Esophagus squamous epithelium (tissue), 5 donors: ENCODE measurements at places on chromosomes 5 and 9.

- DNase-seq, result no peak
These were observed 7.7 kb downstream of the MFAP3 start for GRCh38 chr5:154046486-154046885.

GRCh38 chr5:36631620-36632362 is 25.4 kb downstream of the SLC1A3 start:
- no peak for DNase-seq

- no peak for DNase-seq
These were observed 478.5 kb downstream of the PTPRD start for GRCh38 chr9:10134266-10134665.

GRCh38 chr5:135095052-135095715 is 61.2 kb upstream of the PITX1 start:
- no peak for DNase-seq

DNA sequence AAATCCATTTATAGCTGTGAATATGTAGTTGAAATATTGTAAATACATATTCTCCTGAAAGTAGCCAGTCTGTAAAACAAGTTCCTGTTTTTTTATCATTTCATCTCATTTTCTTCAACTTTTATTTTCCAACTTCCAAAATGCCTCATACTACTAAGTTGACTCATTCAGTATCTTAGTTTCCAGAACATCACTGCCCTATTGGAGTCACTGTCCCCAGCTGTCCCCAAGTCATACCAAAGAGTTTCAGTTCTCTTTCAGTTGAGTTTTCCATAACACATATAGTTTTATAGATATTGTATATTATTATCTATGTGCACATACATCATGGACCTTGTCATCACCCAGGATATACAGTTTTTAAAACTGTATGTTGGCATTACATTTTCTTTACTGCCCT is 261.7 kb downstream of the CDH12 start:
- DNase-seq, result no peak

DNA sequence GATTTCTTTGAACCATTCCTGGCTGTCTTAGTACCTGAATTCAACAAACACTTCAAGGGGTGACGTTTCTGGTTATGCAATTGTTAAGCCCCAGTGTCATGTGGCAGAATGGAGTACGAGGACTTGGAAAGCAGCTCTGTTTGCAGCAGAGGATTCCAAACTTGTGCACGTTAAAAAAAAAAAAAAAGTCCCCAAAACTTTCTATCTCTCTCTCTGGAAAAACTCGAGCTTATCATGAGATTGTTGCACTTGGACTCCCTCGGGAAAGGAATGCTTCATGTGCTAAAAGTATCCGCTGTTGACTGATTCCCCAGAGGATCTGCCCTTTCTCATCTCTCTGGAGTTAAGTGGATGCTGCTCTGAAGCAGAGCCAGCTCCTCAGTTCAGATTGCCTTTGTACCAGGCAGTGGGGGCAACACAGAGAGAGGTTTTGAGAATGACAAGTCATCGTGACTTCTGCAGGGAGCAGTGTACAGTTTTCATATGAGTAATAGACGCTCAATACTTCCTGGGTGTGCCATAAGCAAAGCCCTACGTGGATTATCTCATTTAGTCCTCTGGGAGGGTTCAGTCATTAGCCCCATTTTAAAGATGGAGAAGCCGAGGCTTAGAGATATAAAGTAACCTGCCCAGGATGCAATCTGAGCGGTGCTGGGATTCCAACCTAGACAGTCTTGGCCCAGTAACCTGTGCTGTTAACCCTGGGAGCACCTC is 28.1 kb downstream of the TMOD1 start:
- no peak for DNase-seq

DNA sequence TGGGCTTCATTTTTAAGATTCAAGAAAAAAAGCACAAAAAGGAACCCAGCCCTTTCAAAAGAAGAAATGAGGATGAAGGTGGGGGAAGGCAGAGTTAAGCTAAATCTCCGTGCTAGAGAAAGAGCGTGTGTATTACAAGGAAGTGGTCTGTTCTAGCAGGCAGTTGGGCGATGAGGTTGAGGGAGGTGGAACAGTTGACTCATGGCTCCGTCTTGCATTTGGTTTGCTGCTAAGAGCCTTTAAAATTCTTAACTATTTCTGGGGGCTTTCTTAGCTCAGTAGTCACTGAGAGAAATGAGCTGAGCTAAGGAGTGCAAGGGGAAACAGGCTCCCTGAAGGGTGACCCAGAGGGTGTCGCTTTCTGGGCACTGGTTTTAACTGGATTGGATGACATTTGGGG is 117.4 kb downstream of the GCNT1 start:
- DNase-seq, result no peak

DNA sequence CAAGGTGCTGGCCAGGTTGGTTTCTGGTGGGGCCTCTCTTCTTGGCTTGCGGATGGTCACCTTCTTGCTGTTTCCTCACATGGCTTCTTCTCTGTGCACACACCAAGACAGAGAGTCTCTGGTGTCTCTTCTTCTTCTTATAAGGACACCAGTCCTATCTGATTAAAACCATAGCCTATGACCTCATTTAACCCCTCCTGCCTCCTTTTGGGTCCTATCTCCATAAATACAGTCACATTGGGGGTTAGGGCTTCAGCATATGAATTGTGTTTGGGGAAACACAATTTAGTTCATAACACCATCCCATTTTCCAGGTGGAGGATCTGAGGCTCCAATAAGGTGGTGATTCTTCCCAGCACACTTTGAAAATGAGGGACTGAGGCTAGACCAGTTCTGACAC is 80.4 kb downstream of the SPRY4 start:
- no peak for DNase-seq

- no peak for DNase-seq
These were observed 396.9 kb downstream of the ENC1 start for GRCh38 chr5:74243634-74244033.

- no peak for DNase-seq
These were observed 148.8 kb downstream of the DCP2 start for GRCh38 chr5:113125371-113125770.

- DNase-seq, result no peak
These were observed at the start of gene ZNF608 for GRCh38 chr5:124745928-124746915. ZNF608 (minus strand) TSS chr5:124746639; CDS start chr5:124744989, 1,650 bp downstream.

DNA sequence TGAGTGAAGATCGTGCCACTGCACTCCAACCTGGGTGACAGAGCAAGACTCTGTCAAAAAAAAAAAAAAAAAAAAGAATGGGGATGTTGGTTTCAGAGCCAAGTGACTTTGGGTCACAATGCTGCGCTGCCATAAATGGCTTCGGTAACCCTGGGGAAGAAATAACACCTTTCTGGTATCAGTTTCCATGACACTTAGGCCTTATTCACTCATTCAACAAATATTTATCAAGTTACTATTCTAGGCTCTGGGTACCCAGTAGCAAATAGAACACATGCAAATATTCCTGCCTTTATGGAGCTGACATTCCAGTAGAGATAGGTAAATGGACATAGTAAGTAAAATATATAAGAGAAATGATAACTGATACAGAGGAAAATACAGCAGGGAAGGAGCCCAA is 454.2 kb downstream of the PDE4D start:
- DNase-seq, result no peak

- no peak for DNase-seq
These were observed 30.5 kb downstream of the NTRK2 start for GRCh38 chr9:84699984-84700383.

DNA sequence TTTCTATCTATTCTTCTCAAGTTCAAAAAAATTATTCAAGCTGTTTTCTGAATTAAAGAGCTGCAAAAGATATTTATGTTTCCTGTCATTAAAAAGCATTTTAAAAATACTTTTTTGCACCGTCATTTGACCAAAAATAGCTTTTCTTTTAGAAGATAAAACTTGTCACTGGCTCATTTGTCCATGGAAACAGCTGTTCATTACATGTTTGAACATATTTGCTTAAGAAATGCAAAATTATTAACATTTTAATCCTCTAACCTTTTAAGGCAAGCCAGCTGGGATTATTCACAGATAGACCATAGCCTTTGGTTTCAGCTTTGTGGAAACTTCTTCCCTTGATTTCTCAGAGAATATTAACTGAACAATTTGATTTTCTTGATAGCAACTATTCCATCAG is 393.9 kb downstream of the TUSC1 start:
- no peak for DNase-seq

DNA sequence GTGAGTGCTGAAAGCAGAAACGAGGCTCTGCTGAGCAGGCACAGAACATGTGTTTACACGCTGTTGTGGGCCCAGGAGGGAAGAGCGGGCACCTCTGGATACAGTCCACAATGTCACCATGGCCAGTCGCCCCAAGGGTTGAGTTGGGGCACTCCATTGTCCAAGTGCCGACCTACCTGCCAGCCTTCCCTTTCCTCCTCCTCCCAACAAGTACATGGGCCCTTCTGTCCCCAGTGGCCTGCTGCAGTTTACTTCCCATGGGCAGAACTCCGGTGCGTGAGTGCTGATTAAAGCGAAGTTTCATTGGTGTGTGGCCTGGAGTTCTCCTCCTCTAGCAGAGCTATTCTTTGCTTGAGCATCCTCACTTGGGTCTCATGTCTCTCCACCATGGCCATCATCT is 50.4 kb downstream of the DCP2 start:
- no peak for DNase-seq

DNA sequence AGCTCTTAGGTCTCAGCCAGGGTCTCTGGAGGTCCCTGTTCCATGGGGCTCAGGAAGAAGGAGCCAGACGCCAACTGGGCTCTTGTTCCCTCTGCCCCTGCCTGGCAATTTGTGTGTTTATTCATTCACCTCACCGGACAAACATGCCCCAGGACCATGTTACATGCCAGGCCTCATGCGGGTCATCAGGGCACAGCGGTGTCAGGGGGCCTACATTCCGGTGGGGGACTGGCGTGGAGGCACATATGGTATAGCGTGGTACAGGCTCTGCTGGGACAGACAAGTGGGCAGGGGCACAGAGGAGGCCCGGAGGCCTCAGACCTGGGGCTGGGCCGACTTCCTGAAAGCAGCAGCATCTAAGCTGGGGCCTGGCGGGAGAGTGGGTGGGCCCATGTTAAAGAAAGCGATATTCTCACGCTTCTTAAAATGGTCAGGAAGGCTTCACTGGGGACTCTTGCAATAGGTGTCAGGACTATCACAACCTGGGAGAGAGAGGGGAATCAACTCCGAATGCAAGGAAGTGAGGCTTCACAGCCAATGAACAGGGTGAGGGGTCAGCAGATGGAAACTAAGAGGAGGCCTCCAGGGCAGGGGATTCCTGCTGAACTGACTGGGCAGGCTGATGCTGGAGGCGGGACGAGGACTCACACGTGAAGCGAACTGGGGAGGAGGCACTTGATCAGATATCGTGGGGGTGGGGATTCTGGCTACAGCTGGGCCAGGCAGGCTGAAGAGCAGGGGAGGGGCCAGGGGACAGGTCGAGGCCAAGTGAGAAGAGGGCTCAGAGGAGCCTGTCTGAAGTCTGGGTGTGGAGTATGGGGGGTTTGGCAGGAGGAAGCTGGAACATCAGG is 41.9 kb downstream of the NCS1 start:
- no peak for DNase-seq

DNA sequence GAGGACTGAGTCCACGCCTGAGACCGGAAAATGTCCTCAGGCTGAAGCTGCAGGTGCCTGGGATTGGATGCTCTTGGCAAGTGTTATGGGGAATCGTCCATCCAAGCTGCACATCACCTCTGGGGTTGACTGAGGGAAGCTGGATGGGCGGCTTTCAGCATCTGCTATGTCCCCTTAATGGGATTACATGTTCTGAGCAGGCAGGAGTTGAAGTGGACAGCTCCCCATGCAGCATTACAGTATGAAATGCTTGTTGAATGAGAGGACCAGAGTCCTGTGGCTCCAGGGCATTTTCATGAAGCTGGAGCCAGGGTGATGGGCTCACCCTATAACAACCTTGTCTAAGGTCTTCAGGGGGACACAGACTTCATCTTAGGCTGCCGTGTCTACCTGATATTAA is 270.9 kb downstream of the HSPA4 start:
- no peak for DNase-seq

GRCh38 chr9:99967457-99967856 is 61.0 kb downstream of the STX17 start:
- no peak for DNase-seq

- DNase-seq, result no peak
These were observed 160.9 kb upstream of the DMAC1 start for GRCh38 chr9:7960320-7961050.

DNA sequence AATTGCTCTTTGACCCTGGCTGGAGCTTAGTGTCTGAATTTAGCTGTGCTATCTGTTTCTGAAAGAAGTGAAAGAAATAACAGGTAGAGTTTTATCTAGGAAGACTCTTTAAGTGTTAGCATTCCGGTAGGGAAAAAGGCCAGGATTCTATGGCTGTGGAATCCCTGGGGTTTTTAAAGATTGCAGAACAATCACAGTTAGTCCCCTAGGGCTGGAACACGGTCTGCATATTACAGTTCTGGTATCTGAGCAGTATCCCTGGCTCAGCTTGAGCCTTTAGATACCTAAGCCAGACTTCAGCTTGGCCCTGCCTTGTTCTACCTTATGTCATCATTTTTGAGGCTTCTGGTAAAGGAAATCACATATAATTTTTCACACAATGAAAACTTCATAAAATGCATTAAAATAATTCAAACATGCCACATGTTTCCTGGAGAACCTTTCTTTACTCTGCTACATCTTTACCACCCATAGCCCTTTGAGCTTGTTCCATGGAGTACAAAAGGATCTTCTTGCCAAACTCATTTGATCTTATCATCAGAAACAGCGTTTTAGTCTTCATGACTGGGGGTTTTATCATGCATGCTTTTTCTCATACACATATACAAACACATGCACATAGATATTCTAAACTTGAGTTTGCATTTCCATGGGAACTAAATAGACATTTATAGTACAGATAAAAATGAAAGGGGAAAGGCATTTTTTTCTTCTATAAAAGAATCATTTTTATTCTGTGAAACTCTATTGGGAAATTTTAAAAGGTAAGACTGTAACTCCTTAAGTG is 410.8 kb downstream of the CETN3 start:
- DNase-seq, result no peak

DNA sequence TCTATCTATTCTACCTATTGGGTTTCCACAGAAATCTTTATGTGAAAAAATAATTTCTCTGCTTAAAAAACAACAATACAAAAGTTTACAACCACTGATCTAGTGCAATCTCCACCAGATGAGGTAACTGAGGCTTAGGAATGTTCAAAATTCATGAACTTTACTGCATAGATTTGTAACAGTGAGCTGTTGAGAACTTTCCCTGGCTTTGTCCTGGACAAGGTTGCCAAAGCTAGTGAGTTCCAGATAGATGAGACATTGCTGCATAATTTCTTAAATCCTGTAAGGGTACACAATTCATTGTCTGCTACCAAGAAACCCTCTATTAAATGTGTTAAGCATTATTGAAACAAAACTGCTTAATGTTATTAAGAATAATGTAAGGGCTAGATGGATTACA is 102.7 kb downstream of the OSMR start:
- no peak for DNase-seq
